ENCODE measurements at places on chromosomes 5 and 9.

DNA sequence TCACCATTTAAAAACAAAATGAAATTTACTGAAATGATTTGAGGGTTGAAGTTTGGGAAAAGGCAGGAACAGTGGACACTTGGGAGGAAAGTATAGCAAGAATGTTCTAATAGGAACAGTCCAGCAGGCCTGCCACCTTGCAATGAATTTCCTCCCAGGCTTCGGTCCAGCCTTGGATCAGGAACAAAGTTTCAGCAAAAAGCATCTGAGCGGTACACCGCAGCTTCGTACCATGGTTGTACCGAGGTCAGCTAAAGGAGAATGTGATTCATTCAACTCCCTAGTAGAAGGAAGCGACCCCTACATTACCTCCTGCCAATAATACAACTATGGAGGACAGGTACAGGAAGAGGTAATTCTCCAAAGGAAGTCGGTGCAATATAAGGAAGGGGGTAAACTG is 111.4 kb downstream of the ENC1 start:
- DNase-seq = no peak

GRCh38 chr9:135369412-135369990 is 110.1 kb upstream of the PPP1R26 start:
- DNase-seq = no peak

GRCh38 chr9:134684375-134684723 is 42.7 kb downstream of the COL5A1 start:
- DNase-seq = no peak

- DNase-seq = no peak
Measured at GRCh38 chr5:77209495-77210090, 887 bp upstream of the PDE8B start.

- no peak for DNase-seq
Measured at GRCh38 chr5:121982146-121982892, 20.5 kb downstream of the SRFBP1 start.

GRCh38 chr9:37739222-37739621 is 14.4 kb upstream of the TRMT10B start:
- DNase-seq = no peak

GRCh38 chr9:136451221-136451877 is 11.7 kb upstream of the INPP5E start:
- DNase-seq = no peak

DNA sequence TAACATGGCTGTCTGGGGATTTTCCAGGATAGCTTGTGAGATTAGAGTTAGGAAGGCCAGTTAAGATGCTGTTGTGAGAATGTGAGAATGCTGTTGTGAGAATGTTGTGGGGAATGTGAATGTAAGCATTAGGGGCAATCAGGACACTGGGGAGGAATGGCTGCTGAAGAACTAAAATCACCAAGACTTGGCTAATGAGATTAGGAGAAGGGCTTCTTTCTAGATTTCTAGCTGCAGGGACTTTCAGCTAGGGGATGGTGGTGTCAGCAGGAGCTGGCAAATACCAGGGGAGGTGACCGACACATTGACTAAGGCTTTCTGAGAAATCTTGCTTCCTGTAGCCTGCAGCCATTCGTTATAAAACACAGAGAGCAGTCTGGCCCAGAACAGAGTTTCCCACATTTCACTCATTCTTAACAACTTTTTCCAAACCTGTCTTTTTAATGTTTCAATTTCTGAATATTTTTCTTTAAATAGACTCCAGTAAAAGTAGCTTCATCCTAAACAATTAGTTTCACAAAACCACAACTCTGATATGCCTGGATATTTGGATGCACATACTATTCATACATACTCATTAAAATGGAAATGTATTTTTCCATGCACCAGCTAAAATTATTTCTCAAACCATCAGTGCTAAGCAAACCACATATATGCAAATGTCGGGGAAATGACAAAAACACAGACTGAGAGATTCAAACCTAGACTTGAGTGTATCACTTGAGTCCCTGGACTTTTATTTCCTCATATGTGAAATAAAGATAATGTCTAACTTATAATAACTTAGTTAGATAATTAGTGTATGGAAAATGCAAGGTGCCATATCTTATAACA is 89.3 kb upstream of the TNC start:
- DNase-seq = no peak

DNA sequence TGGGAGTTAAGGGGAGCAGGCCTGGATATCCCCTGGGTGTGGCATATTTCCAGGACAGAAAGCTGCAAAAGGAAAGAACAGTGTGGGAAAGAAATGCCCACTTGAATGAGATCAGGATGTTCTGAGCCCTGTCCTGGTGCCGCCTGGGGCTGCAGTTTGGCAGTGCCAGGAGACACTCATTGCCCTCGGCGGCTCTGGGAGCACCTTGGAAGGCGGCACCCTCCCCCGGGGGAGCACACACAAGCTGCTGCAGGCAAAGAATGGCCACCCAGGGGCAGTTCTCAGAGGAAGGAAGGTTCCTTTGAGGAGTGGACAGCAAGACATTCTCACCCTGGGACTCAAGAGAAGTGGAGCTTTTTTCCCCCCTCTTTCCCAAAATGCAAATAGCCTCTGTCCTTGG is 305.3 kb downstream of the NTRK2 start:
- DNase-seq = no peak

- no peak for DNase-seq
Measured at GRCh38 chr5:5085381-5085780, 54.7 kb upstream of the ADAMTS16 start.

DNA sequence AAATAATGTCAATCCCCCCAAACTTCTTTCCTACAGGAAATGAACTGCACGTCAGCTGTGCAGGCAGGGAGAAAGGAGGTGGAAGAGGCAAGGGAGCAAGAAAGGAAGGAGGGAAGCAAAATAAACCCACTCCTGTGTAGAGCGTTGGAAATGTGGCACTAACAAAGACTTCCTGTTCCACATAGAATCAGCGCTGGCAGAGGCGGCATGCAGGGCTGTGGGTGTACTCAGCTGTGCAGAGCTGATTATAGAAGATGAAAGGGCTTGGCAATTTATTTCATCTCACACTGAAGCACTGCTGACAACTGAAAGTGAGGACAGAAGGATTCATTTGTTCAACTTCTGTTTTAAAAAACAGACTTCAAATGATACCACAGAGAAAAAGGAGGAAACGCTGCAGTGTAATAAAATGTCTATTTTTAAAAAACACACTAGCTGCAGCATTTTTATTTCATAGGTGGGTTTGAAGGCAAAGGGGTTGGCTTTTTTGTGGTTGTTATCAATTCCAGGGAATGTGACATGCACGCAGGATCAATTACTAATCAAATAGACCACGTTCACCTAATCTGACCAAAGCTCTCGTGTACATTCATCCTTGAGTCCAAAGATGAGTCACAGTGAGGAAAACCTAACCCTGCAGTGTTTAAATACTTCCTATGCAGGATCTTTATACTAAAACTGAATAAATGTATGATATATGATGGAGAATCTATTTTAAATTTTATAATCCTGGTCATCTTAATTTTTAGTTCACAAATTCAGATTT is 583.5 kb downstream of the ZNF608 start:
- no peak for DNase-seq

DNA sequence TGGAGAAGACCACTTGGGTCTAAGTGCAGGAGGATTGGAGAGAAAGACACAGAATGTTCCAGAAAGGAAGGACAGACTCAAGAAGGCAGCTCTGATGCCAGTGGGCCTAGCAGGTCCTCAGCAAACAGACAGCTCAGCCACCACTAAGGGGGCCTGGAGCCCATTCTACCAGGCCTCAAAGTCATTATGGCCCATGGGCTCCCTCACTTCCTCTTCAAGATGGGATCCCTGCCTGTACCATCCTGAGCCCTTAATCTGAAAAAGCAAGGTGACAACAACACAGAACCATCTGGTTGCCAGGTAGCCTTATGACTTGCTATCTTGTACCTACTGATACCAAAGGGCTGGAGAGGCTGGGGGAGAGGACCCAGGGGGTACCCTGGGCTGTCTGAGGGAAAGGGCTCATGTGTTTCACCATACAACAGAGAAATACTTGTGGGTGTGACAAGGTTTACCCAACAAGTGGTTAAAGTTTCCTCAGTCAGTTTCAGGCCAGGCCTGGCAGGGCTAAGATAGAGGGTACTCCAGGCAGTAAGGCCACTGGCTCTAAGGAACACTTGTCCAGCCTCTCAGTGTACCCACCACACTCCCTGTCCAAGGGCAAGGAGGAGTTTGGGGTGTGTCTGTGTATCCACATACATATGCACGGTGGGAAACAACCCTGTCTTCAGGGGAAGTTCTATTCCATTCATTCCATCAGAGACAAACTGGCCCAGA is 30.7 kb downstream of the TCF7 start:
- no peak for DNase-seq
